ENCODE measurements at places on chromosomes 16 and 17.
A peak's percentile ranks its signal among the peaks of the same experiment; 100 is the strongest.

DNA sequence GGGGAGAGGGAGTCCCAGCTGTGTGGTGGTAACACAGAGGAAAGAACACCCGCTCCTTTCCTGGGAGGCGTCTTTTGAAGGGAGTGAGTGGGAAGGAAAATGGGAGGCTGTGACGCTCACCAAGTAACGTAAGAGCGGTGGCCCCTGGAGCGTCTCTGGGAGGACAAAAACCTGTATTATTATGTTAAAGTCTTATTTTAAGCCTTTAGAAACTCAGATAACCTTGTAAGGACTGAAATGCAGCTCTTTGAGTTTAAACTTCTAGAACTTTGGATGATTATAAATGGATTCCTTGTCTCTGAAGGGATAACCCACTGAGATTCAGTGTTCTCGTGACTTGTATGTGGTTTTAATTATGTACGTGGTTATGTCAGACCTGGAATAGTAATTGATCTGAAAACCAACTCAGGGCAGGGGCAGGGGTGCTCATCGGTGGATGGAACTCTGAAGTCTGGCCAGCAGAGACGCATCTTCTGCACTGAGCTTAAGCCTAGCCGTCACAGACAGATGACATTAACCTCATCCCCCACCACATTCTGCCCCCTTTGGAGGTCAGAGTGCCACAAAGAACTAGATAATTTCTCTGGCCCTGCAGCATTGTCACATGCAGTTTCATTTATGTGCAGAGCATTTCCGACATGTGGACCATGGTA, 41.8 kb upstream of the SLC12A3 start:
- DNase-seq = peak; percentile 80

- peak; percentile 12 for DNase-seq
These were observed 55.7 kb upstream of the LGALS9 start for GRCh38 chr17:27575096-27575911.

- DNase-seq = no peak
These were observed 214.4 kb downstream of the C16orf78 start for GRCh38 chr16:49588026-49588425.

- DNase-seq = no peak
These were observed 31.5 kb downstream of the HAPSTR1 start for GRCh38 chr16:9122969-9123368.

DNA sequence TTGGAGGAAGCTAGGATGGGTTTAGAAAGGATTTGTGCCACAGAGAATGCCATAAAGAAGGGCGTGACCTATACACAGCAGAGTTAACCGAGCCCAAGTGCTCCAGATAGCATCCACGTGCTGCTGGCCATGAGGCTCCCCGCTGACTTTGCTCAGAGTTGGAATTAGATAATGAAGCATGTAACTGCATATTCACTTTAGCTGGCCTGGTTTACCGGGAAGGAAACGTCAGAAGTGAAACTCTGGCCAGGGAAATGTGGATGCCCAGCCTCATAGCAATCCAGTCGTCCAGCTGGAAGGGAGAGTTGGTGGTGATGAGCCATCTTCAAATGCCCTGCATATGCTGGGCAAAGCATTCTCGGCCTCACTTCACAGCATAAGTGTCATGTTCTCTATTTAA, 6.1 kb downstream of the KRT35 start:
- DNase-seq = no peak

DNA sequence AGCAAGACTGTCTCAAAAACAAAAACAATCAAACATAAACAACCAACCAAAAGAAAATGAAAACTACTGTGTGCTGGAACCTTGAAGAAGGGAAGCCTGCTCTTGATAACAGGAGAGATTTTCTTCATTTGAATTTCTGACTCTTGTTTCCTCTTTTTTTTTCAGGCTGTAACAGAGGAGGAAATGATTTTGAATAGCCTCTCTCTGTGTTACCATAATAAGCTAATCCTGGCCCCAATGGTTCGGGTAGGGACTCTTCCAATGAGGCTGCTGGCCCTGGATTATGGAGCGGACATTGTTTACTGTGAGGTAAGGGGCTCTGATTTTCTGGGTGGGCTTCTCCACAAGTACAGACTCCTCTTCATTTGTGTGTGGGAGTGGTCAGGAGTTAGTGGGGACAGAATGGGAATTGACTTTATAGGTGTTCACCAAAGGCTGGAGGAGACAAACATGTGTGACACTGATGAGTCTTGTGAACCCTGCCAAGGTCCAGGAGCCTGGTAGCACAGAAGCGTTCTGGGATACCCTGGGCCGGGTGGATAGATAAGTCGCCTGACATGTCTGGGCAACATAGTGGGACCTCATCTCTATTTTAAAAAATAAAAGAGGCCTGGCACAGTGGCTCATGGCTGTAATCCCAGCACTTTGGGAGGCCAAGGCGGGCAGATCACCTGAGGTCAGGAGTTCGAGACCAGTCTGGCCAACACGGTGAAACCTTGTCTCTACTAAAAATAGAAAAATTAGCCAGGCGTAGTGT, 14.9 kb downstream of the DUS2 start:
- DNase-seq = no peak

GRCh38 chr16:77290451-77291115, 91.4 kb downstream of the SYCE1L start:
- DNase-seq = no peak

- DNase-seq = no peak
These were observed 17.5 kb downstream of the EPN2 start for GRCh38 chr17:19254651-19255050.

DNA sequence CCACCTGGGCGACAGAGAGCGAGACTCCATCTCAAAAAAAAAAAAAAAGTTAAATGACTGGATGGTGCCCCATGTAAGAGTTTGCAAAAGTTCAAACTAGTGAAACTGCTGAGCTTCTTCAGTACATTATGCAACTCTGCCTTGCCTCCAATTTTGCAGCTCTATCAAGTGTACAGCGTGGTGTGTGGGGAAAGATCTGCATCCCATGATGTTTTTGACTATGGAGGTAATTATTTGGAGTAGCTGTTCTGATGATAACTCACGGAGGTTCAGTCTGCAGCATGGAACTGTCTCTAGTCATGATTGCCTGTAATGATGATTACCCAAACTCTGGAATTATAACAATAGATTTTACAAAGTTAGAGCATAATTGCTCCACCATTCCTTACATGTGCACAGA, 149.6 kb downstream of the PITPNC1 start:
- no peak for DNase-seq
